Stimulated activated CD4-positive, alpha-beta T cell treated with anti-CD3 and anti-CD28 coated beads, Interleukin-1b, Interleukin-23, amount 100 ng/mL, for 1 hour (primary cell): ENCODE measurements at places on chromosomes 2 and 18.

DNA sequence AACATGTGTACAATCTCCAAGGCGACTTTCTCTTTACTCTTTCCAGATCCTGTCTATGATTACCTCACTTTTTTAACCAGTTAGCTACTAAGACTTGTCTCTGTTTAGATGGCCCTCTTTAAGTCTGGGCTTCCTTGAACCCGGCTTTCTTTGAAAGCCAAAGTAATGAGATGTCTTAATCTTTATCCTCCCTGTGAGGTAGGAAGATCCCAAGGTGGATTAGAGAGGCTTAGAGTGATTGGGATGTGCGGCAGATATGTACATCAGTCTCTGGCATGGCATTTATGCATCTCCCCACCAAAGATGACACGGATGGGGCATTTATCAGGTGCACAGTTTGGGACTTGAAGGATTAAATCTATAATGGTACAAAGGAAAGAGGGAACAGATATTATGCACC, 186.3 kb downstream of the FSHR start:
- no peak for DNase-seq

DNA sequence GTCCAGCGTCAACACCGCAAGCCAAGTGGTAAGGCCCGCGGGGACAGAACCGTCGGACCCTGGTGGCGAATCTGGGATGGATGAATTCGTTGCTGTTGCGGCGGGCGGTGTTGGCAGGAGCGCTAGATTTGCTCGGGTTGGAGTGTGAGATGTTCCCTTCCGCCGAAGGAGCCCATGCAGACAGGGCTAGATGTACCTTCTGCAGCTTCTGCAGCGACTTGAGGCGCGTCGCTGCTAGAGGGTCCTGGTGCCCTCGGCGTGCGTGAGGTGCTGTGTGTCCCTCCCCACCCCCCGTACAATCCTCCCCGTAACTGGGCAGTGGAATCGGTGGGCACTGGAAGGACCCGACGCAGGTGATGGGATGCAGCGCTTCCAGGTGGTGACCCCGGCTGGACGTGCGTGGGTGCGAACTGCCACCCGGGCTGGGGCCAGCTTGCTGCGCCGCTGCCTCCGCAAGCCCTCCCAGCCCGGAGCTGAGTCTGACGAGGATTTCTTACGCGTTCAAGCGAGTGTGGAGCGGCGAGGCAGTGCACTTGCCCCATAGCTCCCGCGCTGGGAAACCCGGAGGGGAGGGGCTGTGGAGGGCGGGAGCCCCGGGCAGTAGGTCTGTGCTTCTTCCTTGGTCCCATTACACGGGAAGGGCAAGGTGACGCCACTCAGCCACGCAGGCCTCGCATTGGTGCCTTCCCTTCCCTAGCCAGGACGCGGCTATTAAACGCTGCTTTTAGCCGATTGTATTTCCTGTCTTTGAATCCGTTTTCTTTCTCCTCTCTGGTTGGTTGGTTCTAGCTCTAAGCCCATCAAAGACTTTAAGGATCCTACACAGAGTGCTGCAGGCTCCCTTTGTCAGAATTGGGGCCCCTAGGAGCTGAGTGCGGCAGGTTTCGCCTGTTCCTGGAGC, 34.2 kb downstream of the CHRNA1 start:
- peak; percentile 27 for DNase-seq

DNA sequence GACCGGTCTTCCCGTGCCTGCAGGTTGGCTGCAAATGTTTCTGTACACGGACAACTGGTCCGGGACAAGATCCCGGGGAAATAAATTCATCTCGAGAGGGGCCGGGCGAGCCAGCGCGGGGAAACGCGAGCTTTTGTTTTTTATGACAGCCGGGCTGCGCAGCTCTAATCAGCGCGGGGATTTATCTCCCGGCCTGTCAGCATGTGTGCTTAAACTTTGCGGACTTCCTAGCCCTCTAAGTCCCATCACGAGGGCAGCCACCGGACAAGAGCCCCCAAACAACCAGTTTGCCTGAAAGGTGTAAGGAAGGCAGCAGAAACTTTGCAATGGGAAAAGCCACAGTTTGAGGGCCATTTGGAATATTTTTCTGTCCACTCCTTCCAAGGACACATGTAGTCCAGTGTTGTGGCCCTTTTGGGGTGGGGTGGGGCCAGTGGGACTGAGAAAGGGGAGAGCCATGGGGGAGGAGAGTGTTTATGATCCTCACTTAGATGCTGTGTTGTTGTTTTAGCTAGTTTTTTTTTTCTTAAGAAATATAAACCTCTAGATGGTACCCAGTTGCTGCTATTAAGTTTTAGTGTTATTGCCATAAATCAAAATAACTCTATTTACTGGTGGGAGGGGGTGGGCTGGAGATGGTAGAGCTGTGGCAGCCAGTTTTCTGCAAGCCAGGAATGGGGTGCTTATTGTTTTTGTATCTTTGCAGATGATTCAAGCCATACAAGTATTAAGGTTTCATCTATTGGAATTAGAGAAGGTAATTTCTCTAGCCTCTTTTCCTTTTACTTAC, 6.0 kb downstream of the MEIS1 start:
- DNase-seq = no peak

DNA sequence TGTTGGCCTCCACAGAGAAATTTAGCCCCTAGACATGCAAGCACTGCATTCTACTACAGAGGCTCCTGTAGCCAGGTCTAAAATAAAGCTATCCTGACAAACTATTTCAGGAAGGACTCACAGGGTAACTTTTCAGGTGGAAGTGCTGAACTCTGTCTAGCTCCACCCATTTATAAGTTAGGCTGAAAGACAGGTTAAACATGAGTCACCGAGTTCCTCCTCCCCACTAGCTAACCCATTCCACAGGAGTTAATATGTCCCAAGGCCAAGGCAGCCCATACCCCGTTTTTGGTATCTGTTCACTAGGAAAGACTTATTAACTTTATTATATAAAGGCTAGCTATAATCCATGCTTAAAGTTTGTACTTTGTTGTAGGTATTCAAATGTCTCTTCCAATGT, 3.5 kb downstream of the CWC22 start:
- DNase-seq = no peak

DNA sequence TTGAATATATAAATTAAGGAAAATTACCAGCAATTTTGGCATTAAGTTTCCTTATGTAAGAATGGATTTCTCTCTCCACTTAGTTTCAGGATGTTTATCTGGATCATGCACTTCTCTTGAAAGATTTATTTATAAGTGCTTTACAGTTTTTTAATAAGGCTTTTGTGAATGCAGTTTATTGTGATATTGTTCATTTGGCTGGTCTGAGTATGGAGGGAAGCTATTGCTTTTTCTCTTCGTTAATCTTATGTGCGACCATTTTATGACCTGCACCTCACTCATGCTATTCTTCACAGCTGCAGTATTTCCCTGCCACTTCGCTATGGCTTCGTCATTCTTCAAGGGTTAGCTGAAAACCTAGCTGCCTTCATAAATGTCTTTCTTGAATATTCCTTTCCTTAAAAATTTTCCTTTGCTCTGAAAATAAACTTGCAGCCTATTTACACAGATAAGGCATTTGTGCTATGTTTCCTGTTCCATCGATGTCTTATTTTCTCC, 233.4 kb downstream of the SOCS6 start:
- DNase-seq = no peak

GRCh38 chr18:50166901-50167300, 28.0 kb downstream of the MYO5B start:
- DNase-seq = no peak

DNA sequence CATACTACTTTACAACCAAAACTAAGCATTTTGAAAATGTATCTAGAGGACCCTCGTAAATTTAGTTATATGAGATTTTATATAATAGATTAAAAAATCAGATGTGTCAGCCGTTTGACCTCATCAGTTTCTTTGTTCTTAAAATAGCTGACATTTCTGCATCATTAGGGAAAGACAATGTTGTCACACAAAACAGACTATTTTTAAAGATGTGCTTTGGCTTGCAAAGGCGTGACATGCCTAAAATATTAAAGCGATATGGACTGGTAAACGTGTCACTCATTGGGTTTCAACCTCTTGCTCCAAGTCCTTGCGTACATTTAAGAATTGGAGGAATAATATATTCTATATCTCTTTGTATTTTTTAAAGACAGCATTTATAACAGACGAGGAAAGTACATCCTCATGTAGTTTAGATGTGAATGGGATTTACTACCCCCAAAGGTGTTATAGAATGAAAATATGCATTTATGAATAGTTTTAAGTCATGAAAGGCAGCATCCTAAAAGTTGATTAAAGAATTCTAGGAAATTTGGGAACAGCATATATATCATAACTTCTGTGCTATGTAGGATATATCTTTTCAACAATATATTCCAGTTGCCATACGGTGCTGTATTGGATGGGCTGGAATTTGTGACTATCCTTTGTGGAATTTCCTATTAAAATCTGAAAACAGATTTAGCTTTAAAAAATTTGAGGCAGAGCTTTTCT, 3.8 kb downstream of the MYL12A start:
- no peak for DNase-seq

- no peak for DNase-seq
Observed at GRCh38 chr2:232142049-232142448, 180.5 kb downstream of the DIS3L2 start.

- no peak for DNase-seq
Observed at GRCh38 chr2:239382384-239382880, 18.4 kb downstream of the HDAC4 start.

- DNase-seq = no peak
Observed at GRCh38 chr18:50744253-50744652, 75.6 kb downstream of the MRO start.

- no peak for DNase-seq
Observed at GRCh38 chr18:50805732-50806131, 14.1 kb downstream of the MRO start.

DNA sequence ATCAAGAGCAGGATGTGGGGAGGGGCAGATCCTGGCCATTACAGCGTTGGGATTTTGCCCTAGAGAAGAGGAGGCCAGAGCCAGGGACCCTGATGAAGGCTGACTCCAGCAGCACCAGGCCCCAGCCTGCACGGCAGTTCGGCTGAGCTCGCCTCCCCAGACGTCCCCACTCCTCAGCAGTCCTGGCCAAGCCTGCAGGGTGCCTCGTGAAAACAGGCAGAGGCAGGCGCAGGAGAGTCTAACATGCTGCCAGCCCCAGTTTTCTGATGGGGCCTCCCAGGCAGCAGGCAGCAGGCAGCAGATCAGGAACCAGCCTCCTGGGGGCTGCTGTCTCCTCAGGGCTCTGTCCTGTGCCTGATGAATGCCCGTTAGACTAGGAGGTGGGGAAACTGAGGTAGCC, 19.7 kb upstream of the GLI2 start:
- DNase-seq = no peak

- no peak for DNase-seq
Observed at GRCh38 chr2:119536707-119537106, 7.5 kb upstream of the CFAP221 start.

GRCh38 chr18:9851511-9851910, 34.3 kb upstream of the TXNDC2 start:
- DNase-seq = no peak

DNA sequence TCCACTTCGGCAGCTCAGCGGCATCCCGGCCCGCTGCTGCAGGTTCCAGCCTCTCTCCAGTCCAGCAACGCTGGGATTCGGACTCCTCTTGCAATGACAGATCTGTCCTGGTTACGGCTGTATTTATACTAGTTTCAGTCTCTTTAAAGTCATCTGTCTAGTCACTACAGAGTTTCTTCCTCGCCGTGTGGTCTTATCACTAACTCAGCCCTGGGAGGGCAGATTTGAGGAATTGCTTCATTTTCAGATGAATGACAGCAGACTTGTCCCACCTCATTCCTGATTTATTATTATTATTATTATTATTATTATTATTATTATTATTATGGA, 2.2 kb downstream of the KLHL29 start:
- DNase-seq = no peak

DNA sequence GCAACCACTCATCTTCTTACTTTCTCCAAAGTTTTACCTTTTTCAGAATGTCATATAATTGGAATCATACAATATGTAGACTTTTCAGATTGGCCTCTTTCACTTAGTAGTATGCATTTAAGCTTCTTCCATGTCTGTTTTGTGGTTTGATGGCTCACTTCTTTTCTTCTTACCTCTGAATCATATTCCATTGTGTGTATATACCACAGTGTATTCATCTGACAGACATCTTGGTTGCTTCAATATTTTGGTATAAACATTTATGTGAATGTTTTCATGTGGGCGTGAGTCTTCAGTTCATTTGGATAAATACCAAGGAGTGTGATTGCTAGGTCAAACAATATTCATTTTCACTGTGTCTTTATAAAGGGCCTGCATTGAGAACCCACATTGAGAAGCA, 136.1 kb upstream of the NOSTRIN start:
- no peak for DNase-seq

DNA sequence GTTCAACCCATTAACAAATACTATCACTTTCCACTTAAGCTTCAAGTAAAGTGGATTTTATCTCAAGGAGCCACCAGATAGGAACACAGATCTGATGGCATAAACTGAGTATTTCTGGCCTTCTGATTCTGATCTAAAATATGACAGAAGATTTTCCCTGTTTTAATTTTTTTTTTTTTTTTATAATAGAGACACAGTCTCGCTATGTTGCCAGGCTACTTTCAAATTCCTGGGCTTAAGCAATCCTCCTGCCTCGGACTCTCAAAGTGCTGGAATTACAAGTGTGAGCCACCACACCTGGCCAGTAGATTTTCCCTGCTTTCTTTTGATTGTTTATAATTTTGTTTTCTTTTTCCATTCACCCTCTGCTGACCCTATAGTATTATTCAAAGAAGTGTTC, 36.6 kb upstream of the SLC30A6 start:
- DNase-seq = no peak

DNA sequence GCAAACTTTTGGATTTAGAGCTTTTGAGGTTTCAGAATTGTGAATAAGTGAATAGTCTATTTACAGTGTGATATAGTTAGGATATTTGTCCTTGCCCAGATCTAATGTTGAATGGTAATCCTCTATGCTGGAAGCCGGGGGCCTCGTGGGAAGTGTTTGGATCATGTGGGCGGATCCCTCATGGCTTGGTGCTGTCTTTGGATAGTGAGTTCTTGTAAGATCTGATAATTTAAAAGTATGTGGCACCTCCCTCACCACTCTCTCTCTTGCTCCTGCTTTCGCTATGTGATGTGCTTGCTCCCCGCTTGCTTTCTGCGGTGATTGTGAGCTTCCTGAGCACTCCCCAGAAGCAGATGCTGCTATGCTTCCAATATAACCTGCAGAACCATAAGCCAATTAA, 128.0 kb upstream of the KCNJ3 start:
- no peak for DNase-seq

- no peak for DNase-seq
Observed at GRCh38 chr2:69796174-69796573, 33.3 kb upstream of the GMCL1 start.

- DNase-seq = no peak
Observed at GRCh38 chr18:47931718-47932103, 1.3 kb upstream of the SMAD2 start.

- DNase-seq = no peak
Observed at GRCh38 chr2:114185501-114185900, 256.9 kb upstream of the DPP10 start.

- DNase-seq = no peak
Observed at GRCh38 chr2:14451312-14451711, 181.2 kb upstream of the LRATD1 start.

DNA sequence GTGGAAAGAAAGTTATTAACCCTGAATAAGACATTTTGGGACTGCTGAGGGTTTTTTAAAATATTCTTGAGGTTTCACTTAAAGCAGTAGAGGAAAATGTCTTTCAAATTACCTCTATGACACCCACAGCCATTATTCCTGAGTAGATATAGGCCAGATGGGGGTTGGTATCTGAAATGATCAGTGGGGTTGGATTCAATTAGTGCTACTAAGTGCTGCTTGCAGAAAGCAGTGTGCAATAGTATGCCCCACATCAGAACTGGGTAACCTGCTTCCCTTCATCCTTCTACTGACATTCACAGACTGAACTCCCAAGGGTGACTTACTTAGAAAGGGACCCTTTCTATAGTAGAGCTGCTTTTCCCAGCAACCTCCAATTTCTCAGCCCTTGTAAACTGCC, 7.3 kb upstream of the ETAA1 start:
- no peak for DNase-seq
